CD4-positive, alpha-beta T cell (primary cell): ENCODE measurements at places on chromosomes 1 and 21. TPM values are rescaled to one million over a fixed set of nuclear protein-coding genes. Genes with fewer than 3 reads are reported as not detected.

GRCh38 chr1:63935553-63935952, 161.7 kb downstream of the ROR1 start:
- DNase-seq, result no peak

GRCh38 chr21:41508415-41509144, 622 bp upstream of the TMPRSS2 start:
- DNase-seq, result no peak

DNA sequence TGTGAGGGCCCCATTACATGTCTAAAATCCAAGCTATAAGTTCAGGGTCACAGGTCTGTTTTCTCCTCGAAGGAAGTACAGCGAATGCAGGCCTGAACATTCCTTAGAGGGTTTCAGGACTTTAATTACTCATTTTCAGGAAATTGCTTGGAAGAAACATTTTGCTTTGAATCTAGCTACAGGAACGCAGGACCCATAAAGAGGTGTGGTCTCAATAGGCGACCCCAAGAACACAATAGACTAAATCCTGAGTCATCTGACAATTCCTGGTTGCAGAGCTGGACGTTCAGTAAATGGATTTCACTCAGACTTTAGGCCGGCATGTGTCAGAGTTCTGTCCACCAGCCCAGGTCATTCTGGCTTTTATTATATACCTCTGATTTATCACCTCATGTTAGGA, 1.0 kb upstream of the ERG start:
- no peak for DNase-seq

- DNase-seq, result no peak
These were observed 348.5 kb upstream of the ADAMTS5 start for GRCh38 chr21:27315373-27315772.

Gene BEND5
- 5.7 TPM for total RNA-seq

DNA sequence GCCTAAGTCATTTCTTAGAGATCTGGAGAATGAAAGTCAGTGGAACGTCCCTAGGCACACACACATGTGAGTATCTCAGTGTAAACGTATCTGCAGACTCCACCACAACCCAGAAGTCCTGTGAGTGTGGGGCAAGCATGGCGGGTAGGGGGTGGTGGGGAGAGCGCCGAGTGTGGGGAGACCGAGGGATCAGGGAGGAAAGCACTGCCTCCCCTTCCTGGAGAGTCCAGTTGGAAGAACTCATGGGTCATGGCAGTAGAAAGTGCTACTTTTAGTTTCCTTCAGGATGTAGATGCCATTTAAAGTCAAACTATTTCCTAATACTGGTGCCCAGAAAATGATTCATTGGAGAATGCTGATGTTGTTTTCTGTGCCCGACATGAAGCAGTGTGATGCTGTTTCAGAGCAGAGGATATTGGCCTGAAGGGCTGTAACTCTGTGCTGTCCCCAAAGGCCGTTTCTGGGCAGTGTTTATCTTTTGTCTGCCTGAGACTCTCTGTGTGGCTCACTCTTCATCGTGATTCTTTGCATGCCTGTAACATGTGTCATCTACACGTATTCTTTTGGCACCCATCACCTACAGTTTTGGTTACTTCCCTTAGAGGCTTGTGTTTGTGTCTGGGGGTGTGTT, 45.7 kb upstream of the TSPAN2 start:
- DNase-seq, result no peak

Gene SLC41A1
- 23.8 TPM for total RNA-seq

- DNase-seq, result peak; percentile 36
These were observed 9.1 kb upstream of the LUZP1 start for GRCh38 chr1:23177438-23178380.

GRCh38 chr21:25717491-25718147, 17.1 kb downstream of the ATP5PF start:
- DNase-seq, result no peak

- no peak for DNase-seq
These were observed 151.6 kb downstream of the GALNT2 start for GRCh38 chr1:230218667-230219066.

Gene B3GALT5
- total RNA-seq, result not detected

GRCh38 chr1:25018110-25018735, 88.1 kb upstream of the RUNX3 start:
- no peak for DNase-seq

- DNase-seq, result no peak
These were observed 21.2 kb downstream of the ARMH1 start for GRCh38 chr1:44695671-44696070.

Gene MYBPH
- not detected for total RNA-seq

Gene ZNF670
- 0.16 TPM for total RNA-seq

DNA sequence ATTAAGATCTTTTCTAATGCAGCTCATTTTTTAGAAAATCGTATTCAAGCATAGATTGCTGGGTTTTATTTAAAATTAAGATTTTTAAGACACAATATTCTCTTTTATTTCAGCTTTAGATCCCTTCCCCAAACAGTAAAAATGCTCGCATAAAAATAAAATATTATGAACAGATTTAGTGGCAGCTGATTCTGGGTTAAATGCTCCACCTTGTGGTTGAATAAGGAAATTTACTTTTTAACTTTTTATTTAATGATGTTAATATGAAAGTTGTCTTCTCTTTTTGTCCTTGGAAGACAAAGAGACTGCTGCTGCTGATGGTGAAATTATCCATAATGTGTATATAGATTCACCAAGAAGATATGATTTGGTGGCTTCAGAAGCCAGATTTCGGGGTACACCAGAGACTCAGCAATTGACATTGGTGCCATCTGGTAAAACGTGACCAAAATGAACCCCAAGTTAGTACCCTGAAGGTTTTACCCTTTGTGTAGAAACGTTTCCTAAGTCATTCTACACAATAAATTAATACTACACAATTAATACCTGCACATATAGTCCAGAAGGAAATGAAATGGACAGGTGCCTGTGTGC, 128.0 kb downstream of the ADAMTS1 start:
- DNase-seq, result no peak

Gene OR10Z1
- total RNA-seq, result not detected

Gene PRAMEF15
- not detected for total RNA-seq

Gene PROK1
- not detected for total RNA-seq

DNA sequence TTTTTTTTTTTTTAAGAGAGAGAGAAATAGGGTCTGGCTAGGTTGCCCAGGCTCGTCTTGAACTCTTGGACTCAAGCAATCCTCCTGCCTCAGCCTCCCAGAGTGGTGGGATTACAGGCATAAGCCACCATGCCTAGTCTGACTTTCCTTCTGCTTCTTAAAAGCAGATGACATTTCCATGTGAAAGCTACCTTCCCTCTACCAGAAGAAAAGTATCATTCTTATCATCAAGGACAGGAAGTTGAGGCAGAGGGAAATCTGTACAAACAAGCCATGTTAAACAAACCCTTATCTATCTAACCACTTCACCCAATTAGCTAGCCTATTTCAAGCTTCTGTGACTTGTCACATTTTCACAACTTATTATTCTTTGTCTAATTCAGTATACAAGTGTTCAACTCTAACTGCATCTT, 54.8 kb downstream of the SAMSN1 start:
- DNase-seq, result no peak

GRCh38 chr1:8363767-8364301, 45.9 kb downstream of the SLC45A1 start:
- DNase-seq, result no peak

DNA sequence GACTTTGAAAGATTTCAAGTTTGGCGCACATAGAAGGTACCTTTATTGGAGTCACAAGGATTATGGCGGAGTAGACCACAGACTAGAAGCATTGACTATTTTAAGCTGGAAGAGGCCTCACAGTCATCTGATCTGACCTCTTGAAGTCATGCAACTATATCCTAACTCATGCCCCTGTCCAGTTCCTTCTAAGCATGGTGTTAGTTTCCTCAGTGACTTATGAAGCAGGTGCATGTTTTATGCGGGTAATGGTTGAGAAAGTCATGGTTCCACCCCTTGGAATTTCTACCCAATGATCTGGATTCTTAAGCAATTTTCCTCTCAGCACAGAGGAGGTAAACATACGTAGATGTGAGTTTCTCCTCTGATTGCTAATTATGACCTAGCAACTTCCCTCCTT, 11.7 kb downstream of the OLFML3 start:
- DNase-seq, result no peak

Gene TDRD5
- total RNA-seq, result not detected
